ENCODE measurements at places on chromosomes 3 and 15. TPM values are rescaled to one million over a fixed set of nuclear protein-coding genes. Genes with fewer than 3 reads are reported as not detected.
A peak's percentile ranks its signal among the peaks of the same experiment; 100 is the strongest.

DNA sequence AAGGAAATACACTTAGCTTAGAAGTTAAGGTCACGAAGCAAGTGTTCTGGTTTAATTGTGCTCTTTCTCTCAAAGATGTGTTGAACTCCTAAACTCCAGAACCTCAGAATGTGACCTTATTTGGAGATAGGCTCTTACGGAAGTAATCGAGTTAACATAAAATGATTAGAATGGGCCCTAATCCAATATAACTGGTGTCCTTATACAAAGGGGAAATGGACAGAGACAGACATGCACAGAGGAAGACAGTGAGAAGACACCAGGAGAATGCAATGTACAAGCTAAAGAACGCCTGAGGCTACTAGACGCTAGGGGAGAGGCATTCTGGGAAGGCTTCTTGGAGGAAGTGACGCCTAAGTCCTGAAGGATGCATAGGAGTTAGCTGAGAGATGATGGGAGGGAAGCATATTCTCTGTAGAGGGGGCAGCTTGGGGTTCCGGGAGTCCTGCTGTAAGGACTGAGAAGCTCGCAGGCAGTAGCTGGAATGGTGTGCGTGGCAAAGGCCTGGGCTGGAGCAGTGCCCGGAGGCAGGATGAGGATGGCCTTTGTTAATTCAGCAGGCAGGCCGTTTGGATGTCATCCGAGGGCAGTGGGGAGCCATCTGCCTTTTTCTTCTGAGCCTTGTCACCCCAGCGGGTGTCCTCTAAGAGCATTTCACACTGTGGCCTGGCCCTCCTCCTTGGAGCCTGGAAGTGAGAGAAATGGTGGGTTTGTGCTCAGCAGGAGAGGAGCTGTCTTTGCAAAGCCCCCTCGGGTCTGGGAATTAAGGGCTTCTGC lies 513.4 kb downstream of the SHQ1 start:
- no peak for DNase-seq

GRCh38 chr15:41939986-41940385 lies 32.4 kb downstream of the EHD4 start:
- no peak for DNase-seq

GRCh38 chr15:83283138-83283812 lies 1.2 kb downstream of the BNC1 start:
- DNase-seq: peak; percentile 30

The CFAP91 gene
- total RNA-seq: 0.44 TPM

- no peak for DNase-seq
Measured at GRCh38 chr3:4426261-4426781, 40.7 kb downstream of the SUMF1 start.

Measured in left ventricle myocardium inferior (tissue), 1 donor.